ENCODE measurements at places on chromosomes 2 and 18.

GRCh38 chr18:46488471-46489213 lies 168.4 kb downstream of the LOXHD1 start:
- DNase-seq = no peak

DNA sequence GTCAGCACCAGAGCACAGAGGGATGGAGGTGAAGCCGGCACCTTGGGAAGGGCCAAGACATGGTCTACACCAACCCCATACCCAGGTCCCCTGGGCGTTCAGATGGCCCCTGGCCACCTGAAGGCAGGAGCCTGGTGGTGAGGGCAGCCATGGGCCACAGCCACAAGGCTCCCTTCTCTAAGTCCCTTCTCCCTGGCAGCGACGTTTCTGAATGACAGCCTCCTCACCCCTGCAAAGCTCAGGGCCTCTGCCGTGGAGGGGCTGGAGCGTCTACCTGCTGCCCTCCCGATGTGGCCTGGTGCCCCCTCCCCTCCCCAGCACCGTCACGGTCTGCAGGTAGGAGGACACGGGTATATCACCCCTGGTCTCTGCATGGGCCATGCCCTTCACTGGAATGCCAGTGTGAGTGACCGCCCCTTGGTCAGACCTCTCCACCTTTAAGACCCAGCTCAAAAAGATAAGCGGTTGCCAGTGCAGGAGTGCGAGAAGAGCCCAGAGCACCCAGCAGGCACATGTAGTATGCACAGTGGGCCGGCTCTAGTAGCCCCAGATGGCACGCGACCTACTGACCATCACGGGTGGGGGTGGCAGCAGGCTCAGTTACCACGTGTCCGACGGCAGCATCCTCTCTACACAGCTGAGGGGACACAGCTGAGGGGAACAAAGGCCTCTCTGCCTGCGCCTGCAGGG lies 46.6 kb downstream of the HS6ST1 start:
- no peak for DNase-seq

DNA sequence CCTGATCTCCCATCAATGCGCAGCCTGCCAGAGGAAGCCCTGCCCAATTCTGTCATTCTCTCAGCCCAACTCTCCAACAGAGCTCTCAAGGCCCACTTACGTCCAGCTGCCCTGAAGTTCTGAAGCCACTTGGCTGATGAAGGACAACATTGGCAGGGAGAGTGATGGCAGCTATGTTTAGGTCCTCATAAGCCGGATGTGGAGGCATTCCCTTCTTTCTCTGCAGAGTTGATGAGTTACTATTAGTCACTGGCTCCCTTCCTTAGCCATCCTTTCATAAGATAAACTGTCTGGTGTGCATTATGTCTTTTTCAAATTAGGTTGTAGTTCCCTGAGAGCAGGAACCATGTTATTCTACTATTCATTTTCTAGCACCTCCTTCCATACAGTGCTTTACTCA lies 22.5 kb upstream of the TACR1 start:
- DNase-seq = no peak

- no peak for DNase-seq
Measured at GRCh38 chr18:44325903-44326635, 354.6 kb upstream of the SETBP1 start.

GRCh38 chr2:127834951-127835350 lies 23.0 kb downstream of the POLR2D start:
- DNase-seq = no peak
